ENCODE measurements at places on chromosomes 2 and 18.

DNA sequence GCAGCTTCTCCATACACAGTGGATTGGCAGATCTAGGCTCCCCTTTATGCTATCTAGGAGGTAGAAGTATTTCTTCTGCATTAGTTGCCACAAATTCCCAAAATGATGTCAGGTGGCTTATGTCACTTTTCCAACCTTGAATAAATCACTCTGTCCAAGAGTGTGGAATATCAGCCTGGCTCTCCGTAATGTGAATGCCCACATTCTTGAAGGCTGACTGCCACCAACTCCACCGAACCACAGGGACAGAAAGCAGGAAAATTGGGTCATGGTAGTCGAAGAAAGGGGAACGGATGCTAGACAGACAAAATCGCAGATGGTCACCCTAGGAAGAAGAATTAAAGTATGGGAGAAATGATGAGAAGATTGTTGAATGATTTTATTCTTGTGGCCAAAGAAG is 624.9 kb upstream of the CDH2 start:
- no peak for DNase-seq

DNA sequence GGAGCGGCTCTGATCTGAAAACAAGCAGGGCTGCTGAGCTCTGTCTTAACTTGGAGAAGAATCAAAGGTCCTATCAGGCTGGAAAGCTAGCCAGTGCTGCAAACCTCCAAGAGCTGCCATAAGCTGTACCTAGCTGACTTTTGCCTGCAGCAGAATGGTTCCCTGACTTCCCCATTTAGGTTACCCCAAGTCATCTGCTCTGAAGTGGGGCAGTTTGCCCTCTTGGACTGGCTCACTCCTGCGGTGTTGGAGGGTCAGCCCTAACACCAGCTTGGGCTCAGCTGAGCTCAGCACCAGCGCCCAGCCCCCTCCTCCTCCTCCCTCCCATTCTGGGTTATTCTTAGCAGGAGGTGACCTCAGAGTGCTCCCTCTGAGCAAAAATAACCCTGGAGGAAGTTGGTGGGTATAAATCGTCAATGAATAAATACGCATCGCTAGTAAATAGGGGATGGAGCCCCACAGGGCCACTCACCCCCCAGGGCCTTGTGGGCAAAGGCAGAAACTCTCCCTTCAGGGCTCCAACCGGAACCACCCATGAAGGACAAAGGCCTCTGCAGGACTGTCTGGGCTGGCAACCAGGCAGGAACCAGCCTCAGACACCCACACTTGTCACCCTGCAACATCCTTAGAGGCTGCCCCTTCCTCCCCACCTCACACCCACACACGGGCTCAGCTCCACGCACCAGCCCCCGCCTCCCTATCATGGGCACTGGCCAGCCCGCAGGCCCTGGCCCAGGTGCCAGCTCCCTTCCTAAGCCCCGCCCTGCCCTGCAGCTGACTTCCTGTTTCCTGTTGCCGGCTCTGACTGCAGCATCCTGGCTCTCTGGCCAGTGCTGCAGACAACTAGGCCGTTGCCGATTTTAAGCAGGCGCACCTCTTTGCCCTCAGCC is 46.9 kb downstream of the DNMT3A start:
- DNase-seq = peak; percentile 16

DNA sequence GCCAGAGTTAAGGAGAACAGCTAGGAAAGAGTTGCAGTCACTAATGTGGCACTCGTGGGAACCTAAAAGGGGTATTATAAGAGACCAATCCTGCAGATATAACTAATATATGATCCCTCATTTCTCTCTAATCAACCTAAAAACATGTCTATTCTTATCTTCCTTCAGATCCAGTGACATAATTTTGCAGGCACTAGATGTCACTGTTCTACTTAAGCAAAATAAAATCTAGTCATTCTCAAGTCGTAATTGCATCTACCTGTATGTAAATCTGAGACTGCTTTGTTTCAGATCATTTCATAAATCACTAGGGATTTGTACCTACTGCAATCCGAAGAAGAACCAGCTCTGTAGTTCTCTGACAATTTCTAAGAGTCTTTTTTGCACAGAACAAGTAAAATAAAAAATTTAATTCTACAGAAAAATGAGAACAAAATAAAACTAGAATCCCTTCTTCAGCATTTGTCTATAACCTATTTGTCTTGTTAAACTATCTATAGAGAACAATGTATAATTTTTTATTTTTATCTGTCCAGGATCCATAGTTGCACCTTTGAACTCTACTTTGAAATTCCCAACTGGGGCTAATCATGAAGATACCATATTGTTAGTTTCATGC is 56.5 kb upstream of the ERBB4 start:
- DNase-seq = no peak

- no peak for DNase-seq
These were observed 26.9 kb downstream of the RMC1 start for GRCh38 chr18:23530195-23530594.

GRCh38 chr2:105410554-105410953 is 11.7 kb upstream of the FHL2 start:
- no peak for DNase-seq
